DMS 273 treated with DMSO at 0.1 percent for 48 hours (cell line): ENCODE measurements at places on chromosomes 3 and 15.

DNA sequence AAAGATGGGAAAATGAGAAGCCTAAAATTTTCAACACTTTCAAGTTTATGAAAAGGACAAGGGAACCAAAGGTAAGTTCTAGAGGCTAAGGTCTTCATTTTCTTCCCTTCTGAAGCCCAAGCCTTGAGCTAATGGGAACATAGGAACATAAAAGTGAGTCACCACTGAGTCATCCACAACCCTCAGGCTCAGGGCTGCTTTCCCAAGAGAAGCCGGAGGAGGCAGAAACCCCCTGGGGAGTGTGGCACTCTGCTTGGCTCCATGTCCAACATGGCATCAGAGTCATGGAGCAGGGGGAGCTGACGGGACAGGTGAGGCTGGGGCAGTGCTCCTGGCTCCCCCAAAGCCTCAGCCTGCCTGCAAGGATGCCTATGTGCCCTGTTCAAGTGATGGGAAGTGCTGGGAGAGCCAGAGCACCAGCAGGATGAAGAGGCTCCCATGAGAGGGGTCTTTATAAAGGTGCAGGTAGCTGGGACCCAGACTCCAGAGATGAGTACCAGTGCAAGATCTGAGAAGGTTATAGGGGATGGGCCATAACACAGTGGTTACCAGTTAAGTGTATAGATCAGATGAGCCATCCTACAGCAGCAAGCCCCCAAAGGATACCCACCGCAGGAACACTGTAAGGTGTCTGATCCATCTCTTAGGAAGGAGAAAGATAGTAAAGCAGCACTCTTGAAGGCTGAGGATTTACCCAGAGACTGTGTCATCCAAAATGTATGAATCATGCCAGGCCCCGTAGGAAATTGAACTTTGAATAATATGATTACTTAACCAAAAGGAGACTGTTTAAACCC lies 31.8 kb upstream of the RYR3 start:
- DNase-seq, result no peak

DNA sequence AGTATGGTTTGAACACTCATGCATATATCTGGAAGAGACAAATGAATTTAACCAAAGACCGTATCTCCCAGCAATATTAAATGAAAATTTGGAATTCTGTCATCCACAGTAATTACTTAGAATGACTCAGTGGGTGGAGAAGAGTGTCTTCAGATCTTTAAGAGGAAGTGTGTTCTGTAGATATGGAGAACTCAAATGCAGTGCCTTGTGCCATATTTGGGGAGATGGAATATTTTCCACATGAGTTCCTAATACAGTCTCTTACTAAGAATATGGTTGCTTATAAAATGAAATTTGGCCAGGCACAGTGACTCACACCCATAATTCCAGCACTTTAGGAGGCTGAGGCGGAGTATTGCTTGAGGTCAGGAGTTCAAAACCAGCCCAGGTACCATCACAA lies 40.5 kb downstream of the ANO10 start:
- no peak for DNase-seq

- DNase-seq, result no peak
These were observed 292.9 kb upstream of the RORA start for GRCh38 chr15:61521953-61522352.

DNA sequence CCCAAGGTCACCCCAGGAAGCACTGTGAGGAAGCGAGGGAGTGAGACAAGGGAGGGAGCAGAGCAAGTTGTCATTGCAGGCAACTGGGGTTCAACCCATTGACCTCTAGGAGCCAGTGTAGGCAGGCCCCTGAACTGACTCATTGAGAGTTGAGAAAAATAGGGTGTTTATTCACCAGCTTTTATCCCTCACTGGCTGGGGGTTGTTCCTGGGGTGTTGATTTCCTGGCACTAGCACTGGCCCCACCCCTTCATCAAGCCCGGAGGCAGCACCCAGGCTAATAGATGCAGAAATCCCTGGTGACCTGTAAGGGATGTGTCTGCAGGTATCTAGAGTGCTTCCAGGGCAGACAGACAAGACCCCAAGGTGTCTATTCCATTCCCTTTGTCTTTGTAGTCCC lies 183.9 kb downstream of the ARRDC4 start:
- DNase-seq, result no peak

- DNase-seq, result no peak
These were observed 5.1 kb downstream of the DUOX1 start for GRCh38 chr15:45134682-45135604.

- no peak for DNase-seq
These were observed 1.8 kb upstream of the ZMYND10 start for GRCh38 chr3:50347187-50347813.

GRCh38 chr3:165859061-165859460 lies 21.8 kb upstream of the BCHE start:
- DNase-seq, result no peak

DNA sequence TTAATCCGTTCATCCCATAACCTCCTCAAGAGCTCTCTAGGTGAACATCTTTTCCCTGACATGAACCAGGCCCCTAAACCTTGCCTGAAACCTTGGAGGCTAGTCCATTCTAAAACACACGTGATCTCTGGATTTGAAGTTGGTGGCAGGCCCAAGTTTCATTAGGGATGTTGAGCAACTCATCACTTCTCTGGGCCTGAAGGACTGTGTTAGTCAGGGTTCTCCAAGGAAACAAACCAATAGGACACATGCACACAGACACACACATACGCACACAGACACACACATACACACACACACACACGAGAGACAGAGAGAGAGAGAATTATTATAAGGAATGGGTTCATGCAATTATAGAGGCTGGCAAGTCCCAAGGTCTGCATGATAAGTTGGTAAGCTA lies 31.9 kb downstream of the ACAN start:
- DNase-seq, result no peak

- no peak for DNase-seq
These were observed 1.5 kb downstream of the SATB1 start for GRCh38 chr3:18423401-18424212.

DNA sequence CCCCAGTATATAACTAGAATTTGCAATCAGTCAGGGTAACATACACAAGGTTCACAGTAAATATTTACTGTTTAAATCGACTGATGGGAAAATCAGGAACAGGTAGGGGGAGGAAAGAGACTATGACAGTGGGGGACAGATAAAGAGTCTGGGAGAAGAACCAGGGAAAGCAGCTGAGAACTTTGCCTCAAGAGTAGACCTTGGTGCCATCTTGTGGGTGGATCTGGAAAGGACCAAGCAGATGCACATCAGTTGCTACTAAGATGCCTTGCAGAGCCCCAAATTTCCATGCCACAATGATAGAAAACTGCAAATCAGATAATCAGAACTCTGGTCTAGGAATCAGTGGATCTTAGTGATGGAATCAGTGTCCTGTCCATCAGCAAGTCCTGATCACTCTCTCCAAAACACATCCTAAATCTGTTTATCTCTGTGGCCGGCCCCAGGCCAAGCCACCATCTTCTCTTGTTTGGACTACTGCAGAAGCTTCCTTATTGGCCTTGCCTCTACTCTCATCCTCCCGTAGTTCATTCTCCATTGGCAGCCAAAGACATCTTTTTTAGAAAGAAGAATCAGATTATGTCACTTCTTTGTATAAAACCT lies 62.7 kb downstream of the PDE8A start:
- no peak for DNase-seq
